ENCODE measurements at places on chromosomes 1 and 21.

DNA sequence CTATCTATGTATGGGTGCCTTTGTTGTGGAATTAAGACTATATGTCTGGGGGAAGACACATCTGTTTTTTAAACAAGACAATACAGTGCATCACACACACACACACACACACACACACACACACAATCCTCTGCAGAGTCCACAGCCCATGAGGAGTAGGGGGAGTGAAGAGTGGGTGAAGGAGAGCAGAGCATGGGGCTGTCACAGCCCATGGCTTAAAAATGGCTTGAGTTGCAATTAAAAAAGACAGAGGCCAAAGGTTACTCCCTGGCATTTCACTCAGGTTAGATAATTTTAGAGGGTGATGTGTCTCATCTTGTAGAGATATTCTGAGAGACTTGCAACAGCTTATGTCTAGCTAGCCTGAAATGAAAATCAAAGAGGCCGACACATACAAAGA, 176.5 kb upstream of the PLXNA2 start:
- no peak for DNase-seq

DNA sequence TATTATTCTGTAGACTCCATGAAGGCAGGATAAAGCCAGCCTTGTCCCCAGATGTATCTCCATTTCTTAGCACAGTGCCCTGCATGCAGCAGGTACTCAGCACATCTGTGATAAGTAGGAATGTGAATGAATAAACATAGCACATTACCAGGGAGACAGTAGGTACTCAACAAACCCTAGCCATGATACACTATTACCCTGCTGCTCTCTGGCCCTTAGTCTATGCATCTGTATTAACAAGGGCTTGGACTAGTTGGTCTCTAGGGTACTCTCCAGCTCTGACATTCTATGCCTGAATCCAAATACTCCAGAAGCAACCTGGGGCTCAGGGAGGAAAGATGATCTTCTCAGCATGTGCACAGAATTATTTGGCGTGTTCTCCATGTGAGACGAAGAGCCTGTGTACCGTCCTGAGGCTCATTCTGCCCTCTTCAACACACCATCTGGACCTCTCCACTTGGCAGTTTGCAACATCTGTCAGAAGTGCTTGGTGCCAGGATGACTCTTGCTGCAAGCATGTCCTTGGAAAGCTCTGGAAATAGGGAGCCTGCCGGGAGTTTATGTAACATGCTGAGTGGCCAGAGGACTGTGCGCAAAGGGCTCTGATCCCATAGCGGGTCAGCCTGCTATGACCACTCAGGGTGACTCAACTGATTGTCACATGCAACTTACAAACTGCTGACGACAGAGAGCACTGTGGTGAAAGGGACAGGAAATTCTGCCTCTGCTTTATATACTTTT, 228.2 kb upstream of the USP24 start:
- no peak for DNase-seq

- no peak for DNase-seq
These were observed 9.0 kb downstream of the ADORA1 start for GRCh38 chr1:203136409-203137042.

DNA sequence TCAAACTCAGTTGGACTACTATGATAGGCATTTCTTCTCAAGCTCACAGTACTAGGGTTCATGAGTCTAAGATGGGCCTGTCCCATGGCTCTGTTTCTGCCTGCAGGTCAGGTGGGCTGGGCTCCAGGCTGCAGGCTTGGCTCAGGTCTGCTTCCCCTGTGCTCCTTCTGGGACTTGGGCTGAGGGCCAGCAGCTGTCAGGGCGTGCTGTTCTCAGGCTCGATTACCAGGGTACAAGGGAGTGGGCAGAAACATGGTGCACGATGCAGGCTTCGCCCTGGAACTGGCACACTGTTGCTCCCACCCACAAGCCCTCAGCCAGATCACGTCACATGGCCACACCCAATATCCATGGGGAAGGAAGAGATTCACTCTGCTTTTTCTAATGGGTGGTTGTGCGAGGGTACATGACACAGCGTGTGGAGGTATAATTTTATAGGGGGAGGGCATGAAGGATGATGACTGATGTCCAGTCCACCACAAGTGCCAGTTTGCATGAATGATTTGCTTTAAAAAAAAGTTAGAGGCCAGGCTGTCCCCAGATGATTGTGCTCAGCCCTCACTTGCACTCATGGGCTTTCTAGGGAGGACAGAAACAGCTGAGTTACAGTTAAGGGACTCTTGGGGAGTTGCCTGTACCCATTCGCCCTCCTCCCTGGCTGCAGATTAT, 118.0 kb downstream of the ACTL8 start:
- DNase-seq: no peak

- no peak for DNase-seq
These were observed 13.6 kb downstream of the SLC26A9 start for GRCh38 chr1:205929496-205930194.

All from B cell (primary cell).